ENCODE measurements at places on chromosomes 16 and 17.

GRCh38 chr16:79632289-79632688 is 31.8 kb upstream of the MAF start:
- no peak for DNase-seq

DNA sequence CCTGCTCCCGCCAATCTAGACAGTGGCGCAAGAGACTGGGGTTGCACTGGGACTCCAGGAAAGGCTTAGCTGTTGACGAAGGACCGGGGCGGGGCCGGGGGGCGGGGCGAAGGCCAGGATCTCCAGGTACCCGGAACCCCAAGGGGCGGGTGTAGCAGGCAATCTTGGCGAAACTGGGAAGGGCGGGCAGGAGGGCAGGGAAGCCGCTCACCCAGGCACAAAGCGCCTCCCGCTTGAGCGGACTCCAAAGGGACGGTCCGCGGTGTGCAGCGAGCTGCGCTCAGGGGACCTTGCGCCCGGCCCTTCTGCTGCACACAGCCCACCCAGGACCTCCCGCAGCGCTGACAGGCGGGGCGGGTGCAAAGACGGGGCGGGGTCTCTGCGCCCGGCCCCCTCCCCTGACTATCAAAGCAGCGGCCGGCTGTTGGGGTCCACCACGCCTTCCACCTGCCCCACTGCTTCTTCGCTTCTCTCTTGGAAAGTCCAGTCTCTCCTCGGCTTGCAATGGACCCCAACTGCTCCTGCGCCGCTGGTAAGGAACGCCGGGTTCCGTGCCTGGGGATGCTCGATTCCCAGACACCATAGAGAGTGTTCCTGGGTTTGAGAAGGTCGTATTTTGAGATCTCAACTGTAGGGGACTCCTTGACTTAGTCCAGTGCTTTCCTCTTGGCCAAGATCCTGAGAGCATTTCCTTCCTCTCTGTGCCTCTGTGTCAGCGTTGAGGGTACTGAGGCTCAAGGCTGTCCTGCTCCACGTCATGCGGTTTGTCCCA is at the start of gene MT1F:
Gene MT1F, plus strand, starts transcription at position 405 of the 772 bp plus-strand sequence. Its CDS starts 100 bp downstream, at position 505.
- DNase-seq: peak; percentile 25

GRCh38 chr16:78240459-78241222 is 141.2 kb downstream of the WWOX start:
- DNase-seq: no peak

GRCh38 chr17:29838961-29839360 is 91.1 kb downstream of the SSH2 start:
- no peak for DNase-seq

GRCh38 chr16:77404775-77405174 is 30.1 kb downstream of the ADAMTS18 start:
- no peak for DNase-seq

- no peak for DNase-seq
Observed at GRCh38 chr16:59514651-59515050, 780.5 kb upstream of the GOT2 start.

GRCh38 chr17:74921026-74921681 is 1.9 kb downstream of the USH1G start:
- no peak for DNase-seq

DNA sequence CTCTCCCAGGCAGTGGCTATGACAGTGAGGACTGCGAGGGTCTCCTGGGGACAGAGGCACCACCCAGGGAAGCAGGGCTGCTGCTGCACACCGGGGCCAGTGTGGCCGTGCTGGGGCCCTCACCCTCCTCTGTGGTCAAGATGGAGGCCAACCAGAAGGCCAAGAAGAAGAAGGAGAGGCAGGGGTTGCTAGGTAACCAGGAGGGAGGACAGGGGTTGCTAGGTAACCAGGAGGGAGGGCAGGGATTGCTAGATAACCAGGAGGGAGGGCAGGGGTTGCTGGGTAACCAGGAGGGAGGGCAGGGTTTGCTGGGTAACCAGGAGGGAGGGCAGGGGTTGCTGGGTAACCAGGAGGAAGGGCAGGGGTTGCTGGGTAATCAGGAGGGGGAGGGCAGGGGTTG is 55.2 kb downstream of the ACTG1 start:
- no peak for DNase-seq

- no peak for DNase-seq
Observed at GRCh38 chr17:6212766-6213165, 142.6 kb downstream of the WSCD1 start.

DNA sequence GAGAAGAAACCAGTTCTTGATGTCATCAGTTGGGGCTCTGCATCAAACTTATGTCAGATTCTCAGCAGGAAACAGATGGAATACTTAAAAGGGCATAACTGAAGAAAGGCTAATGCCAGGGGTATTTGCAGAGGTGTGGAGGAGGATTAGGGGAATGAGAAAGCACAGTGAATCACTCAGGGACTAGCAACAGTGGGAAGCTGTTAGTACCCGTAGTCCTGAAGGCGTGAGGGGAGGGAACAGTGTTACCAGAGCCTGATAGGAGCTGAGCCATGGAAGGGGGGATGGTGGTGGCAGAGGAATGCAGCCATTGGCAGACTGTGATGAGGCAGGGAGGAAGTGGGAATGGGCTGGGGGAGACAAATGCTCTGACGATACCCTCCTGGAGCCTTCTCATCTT is 162.3 kb downstream of the UTP18 start:
- DNase-seq: no peak

DNA sequence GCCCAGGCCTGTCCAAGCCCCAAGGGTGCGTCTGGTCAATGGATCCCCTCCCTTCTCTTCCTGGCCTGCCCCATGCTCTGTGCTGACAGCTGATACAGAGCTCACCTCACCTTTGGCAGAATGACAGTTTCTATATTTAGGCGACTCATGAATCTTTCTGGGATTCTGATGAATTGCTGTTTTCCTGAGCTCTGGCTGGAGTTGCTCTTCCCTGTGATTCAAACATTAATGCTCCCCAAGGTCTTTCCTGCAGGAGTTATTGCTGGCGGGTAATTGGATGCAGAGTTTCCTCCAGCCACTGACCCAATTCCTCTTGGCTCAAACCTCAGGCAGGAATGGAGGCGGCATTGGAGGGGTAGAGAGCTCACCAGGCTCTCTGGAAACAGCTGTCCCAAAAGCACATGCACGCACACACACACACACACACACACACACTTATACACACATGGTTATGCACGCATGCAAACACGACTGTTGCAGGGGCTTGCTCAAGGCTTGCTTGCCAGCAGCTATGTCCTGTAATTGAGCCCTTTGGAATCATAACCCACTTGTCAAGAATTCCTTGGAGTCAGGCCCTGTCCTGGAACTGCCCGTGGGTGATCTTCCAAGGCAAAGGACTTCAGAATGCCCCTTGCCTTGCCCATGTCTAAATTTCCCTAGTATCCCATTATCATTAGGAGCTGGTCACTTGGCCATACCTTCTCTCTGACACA is 128.8 kb downstream of the ASIC2 start:
- no peak for DNase-seq

DNA sequence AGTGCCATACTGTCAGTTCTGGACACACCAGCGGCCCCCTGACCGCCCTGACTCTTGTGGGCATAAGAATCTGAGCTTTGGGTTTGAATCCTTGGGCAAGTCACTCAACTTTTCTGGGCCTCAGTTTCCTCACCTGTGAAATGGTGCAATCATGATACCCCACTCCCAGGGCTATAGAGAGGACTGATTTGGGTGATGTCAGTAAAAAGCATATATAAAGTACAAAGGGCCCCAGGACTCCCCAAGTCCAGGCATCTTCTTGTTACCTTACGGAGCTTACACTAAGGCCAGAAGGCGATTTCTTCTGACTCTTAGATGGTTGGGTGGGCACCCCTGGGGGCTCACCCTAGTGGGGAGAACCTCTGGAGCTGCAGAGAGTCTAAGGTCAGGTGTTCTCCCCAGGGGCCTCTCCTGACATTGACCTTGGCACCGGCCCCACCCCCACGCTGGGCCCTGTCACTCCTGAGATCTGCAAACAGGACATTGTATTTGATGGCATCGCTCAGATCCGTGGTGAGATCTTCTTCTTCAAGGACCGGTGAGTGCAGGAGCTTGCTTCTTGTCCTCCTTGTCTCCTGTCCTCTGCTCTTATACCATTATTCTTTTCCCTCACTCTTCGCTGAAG is 13.9 kb downstream of the MMP2 start:
- no peak for DNase-seq

- no peak for DNase-seq
Observed at GRCh38 chr17:44529864-44530263, 26.7 kb upstream of the GPATCH8 start.

All from cortex of kidney (tissue), 1 donor.